Astrocyte of the spinal cord (primary cell): ENCODE measurements at places on chromosomes 16 and 17.

DNA sequence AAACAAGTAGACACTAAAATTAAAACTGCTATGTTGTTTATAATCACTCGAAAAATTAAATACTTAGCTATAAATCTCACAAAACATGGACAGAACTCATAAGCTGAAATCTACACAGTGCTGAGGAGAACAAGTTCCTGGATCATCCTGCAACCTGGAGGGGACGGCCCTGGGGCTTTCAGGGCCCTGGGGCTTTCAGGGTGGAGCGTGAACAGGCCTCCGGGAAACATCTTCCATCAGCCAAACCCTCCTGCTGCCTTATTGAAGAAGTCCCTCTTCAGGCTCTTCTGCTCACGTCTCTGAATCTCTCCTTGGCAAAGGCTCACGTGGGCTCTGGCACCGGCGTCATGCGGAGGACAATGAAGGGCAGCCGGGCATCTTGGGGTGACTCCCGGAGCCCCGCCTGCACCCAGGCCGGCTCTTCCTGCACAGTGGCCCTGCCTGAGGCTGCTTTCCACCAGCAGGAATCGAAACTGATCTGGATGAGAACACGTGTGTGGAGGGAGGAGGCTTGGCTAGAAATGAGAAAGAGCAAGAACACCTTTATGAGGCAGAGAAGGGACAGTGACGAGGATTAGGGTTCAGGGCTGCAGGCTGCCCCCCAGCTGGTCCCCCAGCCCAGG, 127.3 kb downstream of the CDRT15L2 start:
- no peak for DNase-seq

- no peak for DNase-seq
Measured at GRCh38 chr16:66846266-66846665, 2.1 kb downstream of the CA7 start.

GRCh38 chr17:50817838-50818237, 17.5 kb upstream of the WFIKKN2 start:
- DNase-seq, result peak; percentile 8

DNA sequence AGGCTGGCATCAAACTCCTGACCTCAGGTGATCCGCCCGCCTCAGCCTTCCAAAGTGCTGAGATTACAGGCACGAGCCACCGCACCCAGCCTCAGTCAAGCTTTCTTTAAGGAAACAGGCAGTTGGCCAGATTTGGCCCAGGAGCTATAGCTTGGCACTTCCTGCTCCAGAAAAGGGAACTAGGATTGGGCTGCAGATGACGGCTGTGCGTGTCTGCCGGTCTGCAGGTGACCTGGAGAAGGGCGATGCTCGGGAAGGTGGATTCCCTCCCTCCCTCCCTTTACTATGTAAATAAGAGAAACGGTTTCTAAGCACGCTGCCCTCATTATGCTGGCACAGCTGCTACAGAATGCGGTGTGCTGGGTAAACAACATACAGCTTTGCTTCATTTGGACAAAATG, 215.9 kb downstream of the RPTOR start:
- no peak for DNase-seq

- peak; percentile 18 for DNase-seq
Measured at GRCh38 chr17:50719924-50720794, 756 bp downstream of the LUC7L3 start.

DNA sequence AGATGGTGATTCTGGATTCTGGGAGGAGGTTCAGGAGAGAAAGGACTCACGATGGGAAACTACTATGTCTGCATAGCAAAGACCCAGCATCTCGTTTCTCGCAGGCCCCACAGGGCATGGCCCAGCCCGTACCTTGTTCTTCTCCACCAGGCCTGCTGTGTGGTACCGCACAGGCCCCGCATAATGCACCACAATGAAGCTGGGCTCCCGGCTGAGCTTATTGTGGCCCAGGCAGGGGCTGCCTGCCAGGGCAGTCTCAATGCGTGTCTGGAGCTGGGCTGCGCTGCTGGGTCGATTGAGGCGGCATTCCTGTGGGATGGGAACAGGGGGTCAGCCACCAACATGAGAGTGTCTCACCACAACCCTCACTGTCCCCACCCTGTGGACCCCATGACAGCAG, 20.4 kb downstream of the ZNHIT3 start:
- no peak for DNase-seq

GRCh38 chr16:82019535-82019934, 8.3 kb upstream of the SDR42E1 start:
- DNase-seq, result no peak

- no peak for DNase-seq
Measured at GRCh38 chr17:8865385-8865784, 2.1 kb downstream of the PIK3R6 start.

GRCh38 chr17:57982452-57983170, 5.4 kb downstream of the VEZF1 start:
- DNase-seq, result no peak

- no peak for DNase-seq
Measured at GRCh38 chr17:81015136-81015535, 19.8 kb upstream of the BAIAP2 start.

DNA sequence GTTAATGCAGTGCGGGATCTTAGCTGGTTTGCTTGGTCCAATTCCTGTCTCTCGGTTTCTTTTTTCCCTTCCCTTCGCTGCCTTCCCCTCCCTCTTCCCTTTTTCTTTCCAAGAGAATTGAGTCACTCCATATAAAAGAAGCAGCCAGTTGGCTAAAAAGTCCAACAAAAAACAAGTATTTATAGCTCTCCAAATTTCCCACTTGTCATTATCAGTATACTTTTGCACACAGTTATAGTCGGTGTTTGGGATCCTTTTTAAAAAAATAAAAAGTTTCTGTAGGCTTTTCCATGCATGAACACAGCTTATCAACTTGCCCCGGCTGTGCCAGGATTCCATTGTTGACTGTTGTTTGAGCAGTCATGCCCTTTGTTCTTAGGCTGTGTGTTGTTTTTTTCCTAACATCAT, 24.9 kb downstream of the HMOX2 start:
- DNase-seq, result peak; percentile 32

DNA sequence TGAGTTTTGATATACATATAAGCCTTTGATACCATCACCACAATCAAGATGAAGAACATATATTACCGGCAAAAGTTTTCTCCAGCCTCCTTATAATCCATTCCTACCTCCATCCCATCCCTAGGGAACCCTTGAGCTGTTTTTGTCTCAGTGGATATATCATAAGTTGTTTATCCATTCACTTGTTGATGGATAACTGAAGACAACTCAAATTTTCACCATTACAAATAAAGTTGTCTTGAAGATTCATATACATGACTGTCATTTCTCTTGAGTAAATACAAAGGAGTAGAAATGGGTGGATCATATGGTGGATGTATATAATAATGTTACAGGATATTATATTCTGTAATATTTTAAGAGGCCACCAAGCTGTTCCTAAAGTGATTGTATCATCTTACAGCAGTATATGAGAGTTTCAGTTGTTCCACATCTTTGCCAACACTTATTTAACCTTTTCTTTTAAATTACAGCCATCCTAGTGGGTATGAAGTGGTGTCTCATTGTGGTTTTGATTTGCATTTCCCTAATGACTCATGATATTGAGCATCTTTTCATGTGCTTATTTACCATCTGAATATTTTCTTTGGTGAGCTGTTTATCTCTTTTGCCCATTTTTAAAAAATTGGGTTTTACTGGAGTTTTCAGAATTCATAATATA, 17.4 kb downstream of the NF1 start:
- DNase-seq, result no peak

DNA sequence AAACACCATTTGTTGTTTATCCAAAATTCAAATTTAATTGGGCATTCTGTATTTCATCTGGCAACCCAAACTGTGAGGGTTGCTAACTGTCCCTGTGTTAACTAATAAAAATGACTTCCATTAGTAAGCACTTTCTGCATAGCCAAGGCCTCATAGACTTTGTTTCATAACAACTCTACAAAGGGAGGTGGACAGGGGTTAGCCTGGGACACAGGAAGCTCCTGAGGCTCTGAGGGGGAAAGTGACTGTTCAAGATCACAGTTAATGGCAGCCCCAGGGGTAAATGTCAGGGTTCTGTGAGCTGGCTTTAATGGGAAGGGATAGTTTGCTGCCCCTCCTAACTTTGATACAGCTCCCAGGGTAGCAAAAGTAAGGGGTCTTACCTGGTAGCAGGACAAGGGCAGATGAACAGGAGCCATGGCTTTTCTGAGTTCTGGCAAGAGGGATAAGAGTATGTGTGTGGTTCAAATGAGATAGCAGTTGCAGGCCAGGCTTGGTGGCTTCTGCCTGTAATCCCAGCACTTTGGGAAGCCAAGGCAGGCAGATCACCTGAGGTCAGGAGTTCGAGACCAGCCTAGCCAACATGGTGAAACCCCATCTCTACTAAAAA, 2.2 kb downstream of the HEATR9 start:
- no peak for DNase-seq

DNA sequence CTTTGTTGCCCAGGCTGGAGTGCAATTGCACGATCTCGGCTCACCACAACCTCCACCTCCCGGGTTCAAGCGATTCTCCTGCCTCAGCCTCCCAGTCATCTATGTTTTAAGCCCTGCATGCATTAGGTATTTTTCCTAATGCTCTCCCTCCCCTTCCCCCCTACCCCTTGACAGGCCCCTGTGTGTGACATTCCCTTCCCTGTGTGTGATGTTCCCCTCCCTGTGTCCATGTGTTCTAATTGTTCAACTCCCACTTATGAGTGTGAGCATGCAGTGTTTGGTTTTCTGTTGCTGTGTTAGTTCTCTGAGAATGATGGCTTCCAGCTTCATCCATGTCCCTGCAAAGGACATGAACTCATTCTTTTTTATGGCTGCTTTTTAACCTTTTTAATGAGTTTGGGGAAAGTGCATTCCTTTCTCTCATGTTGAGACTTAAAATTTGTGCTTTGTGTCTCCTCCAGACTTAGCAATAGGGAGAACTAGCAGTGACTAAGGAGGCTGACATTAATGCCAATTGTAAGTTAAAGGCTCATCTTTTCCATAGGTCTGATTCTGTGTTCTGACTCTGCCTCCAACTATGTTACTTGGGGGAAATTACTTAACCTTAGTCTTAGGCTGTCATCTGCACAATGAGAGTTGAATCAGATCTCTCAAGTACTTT, 17.7 kb upstream of the PHAF1 start:
- DNase-seq, result peak; percentile 60

DNA sequence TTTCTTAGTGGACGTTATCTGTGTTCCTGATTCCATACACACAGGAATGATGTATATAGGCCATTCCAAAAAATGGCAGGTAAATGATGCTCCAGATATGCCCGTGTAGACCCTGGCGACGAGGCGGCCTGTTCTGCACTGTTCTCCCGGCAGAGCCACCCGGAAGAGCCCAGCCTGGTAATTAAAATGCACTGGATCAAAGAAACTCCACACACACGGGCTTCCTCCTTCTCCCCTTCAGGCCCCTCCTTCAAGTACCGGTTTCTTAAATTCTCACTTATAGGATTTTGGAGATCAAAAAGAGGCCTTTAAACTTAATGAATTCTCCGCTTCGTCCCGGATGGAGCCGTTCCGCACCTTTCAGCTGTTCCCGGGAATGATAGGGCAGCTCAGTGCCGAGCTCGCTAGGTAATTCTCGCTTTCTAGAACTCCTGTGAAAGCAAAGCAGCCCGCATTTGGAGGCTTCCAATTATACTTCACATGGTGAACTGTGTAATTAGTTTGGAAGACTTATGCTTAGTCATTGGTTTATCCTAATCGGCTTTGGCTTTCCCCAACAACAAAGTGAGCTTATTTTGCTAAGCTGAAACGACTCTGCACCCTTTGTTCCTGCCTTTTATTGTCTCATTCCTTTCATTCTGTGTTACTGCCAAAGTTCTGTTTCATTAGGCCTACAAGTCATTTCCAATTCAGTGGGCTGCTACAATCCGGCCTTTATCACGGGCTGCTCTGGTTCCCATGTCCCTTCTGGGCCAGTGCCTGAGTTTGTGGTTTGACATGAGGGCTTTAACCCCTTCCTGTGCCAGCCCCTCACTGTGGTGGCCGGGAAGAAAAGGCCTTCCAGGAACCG, 150.0 kb downstream of the MSI2 start:
- DNase-seq, result peak; percentile 94

- no peak for DNase-seq
Measured at GRCh38 chr16:13231365-13231764, 330.0 kb downstream of the SHISA9 start.

DNA sequence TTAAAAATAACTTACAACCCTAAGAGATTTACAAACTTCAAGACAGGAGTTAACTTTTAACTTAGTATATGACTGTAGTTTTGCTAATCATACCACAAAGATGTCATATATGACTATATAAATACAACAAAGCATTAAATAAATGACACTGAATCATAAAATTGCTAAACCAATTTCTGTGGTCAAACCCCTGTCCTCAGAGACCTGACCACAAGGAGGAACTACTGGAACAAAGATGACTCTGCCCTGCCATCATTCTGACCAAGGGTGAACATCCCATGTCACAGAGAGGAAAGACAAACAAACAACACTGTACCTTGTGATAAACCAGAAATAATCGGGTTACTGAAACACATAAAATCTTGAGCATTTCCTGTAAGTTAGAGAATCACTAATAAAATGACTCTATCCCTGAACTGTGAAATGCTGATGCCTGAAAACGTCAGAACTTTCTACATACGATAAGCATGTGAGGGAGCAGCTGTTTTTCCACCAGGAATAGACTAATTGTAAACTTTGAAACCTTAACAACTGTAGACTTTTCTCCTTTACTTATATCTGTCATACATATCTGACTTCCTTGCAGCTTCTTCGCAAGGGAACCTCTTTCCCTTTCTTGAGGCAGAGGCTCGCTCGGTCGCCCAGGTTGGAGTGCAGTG, 47.9 kb downstream of the WDR59 start:
- peak; percentile 83 for DNase-seq

DNA sequence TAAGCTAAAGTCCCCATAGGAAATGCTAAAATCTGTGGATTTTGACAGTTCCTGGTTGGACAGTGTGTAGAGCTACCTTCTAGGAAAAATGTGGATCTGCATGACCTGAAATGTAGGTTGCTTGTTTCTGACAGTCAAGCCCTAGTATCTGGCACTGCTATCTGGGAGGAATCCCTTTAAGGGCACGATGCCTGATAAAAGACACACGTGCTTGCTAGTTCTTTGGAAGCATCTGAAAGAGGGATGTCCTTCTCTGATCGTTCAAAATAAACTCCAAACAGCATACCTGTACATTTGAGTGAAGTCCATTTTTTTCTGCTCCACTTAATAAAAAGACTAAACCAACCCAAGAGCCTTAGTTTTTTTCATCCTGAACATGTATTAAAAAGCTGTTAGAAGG, 101.3 kb downstream of the CDK5R1 start:
- DNase-seq, result no peak

DNA sequence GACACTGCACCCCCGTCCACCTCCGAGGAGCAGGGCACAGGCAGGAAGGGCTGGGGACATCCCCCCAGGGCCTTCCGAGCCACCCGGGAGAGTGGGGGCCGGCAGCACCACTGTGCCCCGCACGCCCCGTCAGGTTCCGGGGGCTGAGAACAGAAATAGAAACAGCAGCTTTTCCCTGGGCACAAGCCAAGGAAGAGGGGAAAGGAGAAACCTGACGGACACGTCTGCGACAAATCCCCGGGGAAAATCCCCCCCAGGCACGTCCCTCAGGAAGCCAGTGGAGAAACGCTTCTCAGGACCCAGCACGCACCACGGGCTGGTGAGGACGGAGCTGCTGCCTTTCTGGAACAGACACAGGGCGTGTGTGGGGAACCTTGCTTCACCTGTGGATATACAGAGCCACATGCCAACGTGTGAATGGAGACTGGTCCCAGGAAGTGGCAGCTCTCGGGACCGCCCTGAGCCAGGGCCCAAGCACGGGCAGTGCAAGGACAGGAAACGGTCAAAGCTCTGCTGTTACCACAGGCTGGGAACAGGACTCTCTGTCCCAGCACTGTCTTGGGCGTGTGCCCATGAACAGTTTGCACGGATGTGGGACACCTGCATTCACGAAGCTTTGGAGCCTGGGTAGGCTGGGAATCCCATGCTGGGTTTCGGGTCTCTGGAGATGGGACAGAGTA, 1.2 kb upstream of the TMEM204 start:
- DNase-seq, result peak; percentile 5
